Stimulated activated CD8-positive, alpha-beta memory T cell treated with anti-CD3 and anti-CD28 coated beads, Interleukin-15, amount 100 ng/mL, for 4 hours (primary cell): ENCODE measurements at places on chromosomes 12 and 14.
A peak's percentile ranks its signal among the peaks of the same experiment; 100 is the strongest.

- no peak for DNase-seq
Measured at GRCh38 chr12:120984351-120984898, 6.1 kb downstream of the HNF1A start.

DNA sequence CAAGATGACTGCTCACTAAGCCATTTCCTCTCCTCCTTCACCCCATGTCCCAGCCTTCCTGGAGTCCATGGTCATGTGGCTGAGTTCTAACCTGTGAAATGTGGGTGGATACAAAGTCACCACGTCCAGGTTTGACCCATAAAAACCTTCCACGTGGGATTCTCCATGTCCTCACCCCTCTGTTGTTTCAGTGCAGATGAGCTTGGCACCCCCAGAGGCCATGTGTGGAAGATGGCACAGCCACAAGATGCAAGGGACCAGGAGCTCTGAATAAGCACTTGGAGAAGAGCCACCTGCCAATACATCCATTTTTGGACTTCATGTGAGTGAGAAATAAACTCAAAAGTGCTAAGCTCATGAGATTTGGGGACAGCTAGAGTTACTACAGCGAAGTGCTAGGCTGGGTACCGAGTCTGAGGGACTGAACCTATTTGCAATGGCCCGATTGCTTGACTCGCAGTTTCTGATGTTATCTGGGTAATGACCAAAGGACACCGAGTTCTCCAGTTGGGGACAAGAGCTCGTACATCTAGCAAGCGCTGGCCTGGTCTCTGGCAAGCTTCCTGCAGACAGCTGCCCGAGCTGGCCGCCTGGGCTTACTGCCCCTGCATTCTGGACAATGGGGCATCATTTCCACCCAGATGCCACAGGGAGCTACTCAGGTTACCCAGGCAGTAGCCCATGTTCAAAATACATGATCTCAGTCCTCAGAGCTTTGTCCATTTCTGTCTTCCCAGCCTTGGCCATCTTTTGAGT is 7.7 kb upstream of the SLC24A4 start:
- no peak for DNase-seq

- no peak for DNase-seq
Measured at GRCh38 chr12:78035901-78036606, 205.4 kb downstream of the NAV3 start.

DNA sequence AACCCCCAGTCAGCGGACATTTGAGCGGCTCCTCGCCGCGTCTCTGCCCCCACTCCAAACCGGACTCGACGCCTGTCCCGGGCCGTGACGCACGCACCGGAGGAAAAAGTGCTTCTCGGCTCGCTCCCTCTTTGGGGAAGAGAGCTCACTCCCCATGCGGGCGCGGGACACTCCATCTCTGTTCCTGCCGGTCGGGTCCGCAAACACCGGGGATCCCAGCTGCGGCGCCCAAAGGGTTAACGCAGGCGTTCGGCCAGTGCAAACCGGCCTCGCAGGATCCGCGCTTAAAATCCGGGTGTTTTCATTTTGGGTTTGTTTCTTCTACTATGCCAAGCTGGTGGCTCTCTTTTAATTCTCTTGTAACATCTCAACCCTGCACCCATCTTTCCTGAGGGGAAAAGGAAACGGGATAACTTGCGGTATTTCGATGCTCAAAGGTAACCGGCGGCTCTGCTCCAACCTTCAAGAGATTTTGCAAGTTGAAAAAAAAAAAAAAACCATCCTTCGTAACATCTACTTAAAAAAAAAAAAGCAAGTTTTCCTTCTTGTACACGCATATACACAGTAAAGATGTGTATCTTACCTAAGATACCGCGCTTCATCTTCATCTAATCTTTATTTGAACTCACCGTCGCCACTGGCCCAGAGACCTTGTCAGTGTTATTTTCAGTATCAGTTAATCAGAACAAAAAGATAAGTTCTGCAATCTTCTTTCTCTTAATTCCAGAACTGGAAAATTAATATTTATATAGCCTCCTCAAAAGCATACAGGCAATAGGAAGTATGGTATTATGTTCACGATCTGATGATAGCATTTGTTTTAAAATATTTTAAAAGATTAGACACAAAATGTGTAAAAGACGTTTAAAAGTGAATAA is 1.6 kb upstream of the ATP2B1 start:
- no peak for DNase-seq

DNA sequence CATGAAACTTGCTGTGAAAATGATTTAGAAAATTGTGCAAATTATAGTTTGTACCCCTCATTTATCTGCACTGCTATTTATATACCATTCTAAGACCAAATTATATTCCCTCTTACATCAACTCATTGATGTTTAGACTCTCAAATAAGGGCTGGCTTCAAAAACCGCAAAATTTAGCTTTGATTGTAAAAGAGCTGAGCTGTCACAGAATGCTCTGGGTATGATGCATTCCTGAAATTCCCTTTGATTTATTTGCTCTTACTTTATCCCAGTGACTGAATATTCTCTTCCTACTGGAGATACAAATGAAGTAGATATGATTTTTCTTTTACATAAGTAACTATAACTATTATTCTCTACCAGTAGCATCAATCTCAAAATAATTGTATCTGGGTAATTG is 78.0 kb upstream of the TMTC2 start:
- no peak for DNase-seq

- DNase-seq, result no peak
Measured at GRCh38 chr12:121781484-121781997, 11.9 kb downstream of the RHOF start.

GRCh38 chr14:73674986-73675385 is 30.2 kb downstream of the DNAL1 start:
- DNase-seq, result no peak

- no peak for DNase-seq
Measured at GRCh38 chr14:97277711-97278110, 480.5 kb downstream of the VRK1 start.

DNA sequence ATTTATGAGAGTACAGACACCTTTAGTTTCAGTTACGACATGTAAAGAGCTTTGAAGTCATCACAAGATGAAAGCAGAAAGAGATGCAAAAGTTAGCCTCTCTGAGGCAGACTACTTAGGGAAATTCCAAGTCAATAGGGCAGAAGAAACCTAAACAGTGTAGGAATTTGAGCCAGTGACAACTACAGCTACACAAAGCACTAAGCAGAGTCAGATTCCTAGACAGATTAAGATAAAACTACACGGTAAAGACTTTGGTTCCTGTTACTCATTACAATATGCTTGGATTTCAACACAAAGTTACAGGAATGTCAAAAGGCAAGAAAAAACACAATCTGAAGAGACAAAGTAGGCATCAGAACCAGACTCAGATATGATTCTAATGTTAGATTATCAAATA is 1302.3 kb downstream of the FSCB start:
- no peak for DNase-seq

GRCh38 chr12:15800278-15800677 is 11.1 kb upstream of the EPS8 start:
- DNase-seq, result no peak

- DNase-seq, result no peak
Measured at GRCh38 chr12:18468246-18469075, 207.1 kb downstream of the PIK3C2G start.

GRCh38 chr12:33589576-33590114 is 150.0 kb upstream of the SYT10 start:
- DNase-seq, result no peak

GRCh38 chr14:32578181-32578580 is 249.1 kb downstream of the AKAP6 start:
- DNase-seq, result no peak

DNA sequence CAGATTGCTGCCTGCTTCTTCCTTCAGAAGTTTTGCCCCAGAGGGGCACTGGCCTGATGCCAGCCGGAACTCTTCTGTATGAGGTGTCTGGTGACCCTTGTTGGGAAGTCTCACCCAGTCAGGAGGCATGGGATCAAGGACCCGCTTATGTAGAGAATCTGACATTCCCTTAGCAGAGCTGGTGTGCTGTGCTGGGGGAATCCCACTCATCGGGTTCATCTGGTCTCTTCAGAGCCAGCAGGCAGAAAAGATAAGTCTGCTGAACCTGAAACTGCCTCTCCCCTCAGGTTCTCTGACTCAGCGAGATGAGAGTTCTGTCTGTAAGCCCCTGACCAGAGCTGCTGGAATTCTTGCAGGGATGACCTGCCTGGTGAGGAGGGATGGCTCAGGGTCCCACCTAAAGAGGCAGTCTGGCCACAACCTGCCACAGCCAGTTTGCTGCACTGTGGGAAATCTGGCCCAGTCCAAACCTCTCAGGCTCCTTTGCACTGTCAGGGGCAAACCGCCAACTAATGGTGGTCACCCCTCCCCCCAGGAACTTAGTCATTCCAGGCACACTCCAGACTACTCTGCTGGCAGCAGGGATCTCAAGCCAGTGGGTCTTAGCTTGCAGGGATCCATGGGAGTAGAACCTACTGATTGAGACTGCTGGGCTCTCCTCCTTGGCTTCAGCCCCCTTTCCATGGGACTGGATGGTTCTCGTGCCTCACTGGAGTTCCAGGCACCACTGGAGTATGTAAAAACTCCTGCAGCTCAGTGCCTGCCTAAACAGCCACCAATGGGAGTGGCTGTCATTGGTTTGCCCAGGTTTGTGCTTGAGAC is 4.1 kb downstream of the CLEC2D start:
- DNase-seq, result peak; percentile 29

DNA sequence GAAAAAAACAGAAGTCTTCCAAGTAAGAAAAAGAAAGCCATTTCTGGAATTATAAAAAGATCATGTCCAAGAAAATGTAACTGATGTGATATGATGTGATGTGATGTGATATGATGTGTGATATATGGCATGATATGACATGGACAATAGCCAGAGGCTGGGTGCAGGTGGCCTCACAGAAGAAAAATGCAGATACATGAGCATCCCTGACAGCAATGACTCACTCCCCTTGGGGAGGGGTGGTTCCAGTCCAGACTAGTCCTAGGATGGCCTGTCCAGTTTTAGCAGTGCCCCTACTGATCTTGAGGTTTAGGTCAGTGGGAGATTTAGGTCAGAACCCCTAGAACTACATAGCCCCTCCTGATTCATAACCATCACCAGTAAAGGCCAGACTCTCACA is 3.5 kb upstream of the RHOJ start:
- DNase-seq, result no peak
